ENCODE measurements at places on chromosomes 16 and 17.
A peak's percentile ranks its signal among the peaks of the same experiment; 100 is the strongest.

- DNase-seq, result no peak
Observed at GRCh38 chr17:57994436-57994835, 6.4 kb upstream of the VEZF1 start.

DNA sequence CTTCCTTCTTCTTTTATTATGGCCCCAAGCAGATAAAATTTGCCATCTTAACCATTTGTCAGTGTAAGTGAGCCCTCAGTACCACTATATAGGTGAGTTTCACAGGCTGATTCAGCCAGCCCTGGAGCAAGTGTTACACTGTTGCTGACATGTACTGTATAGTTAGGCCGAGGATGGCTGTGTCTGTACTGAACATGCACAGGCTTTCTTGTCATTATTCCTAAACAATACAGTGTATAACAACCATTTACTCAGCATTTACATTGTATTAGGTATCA is 53.7 kb downstream of the AMFR start:
- DNase-seq, result no peak

GRCh38 chr16:50828164-50828702 is 86.3 kb downstream of the CYLD start:
- no peak for DNase-seq

DNA sequence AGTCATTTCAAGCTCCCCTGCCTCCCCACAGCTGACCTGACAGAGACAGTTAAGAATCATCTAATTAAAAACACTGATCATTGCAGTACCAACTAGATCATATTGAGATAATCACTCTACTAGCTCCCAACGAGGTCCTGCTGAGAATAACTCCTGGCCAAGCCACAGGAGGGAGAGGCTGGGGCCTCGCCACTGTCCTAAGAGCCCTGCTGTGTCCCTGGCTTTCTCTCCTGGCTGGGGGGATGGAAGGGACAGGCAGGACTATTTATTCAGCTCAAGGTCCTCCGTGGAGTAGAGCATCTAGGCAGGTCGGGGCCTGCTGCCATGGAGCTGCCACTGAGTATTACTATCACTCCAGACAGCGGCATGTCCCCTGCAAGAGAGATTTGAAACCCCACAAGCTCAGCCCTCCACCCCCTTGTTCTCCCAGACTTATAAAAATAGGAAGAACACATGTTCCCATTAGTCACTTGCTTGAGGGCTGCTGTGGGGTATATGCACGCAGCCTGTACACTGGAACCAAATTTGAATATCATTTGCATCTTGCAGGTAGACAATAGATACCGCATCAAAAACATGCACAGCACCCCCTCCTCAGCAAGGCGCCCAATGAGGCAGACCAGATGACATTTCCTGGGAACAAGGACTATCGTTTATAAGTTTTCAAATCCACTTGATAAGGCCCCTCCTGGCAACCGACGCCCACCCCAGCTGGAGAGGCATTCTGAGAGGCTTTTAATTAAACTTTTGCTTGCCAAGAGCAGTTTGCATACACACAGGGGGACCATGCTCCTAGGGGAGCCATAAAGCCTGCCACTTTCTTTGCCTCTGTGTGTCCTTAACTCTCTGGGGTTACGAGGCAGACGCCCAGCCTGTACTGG is 385.2 kb upstream of the ZFHX3 start:
- DNase-seq, result no peak

DNA sequence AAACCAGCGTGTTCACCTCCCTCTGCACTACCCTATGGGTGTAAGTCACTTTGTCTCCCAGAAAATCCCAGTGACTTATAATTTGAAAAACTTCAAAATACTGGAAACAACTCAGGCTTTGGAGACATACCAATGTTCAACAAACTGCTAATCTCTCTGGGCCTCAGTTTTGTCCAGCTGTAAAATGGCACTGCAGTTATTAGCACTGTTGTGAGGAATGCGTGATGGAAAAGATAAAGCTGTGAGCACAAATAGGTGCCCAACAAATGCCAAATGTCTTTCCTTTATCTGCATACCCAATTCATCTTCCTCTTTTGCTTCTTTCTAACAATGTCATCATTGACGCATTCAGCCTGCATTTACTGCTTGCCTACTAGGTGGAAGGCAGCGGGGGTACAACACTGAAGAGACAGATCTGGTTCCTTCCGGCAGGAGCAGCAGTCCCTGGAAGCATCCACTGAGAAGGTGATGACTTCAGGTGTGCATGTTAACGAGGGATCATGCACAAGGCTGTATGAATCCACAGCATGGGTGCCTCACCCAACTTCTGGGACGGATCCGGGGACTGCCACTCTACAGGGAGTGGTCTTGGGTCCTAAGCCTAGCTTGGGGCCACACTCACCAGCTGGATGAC is 63.4 kb downstream of the CYTH1 start:
- DNase-seq, result no peak

- peak; percentile 66 for DNase-seq
Observed at GRCh38 chr17:73396431-73397277, 84.9 kb upstream of the CDC42EP4 start.

DNA sequence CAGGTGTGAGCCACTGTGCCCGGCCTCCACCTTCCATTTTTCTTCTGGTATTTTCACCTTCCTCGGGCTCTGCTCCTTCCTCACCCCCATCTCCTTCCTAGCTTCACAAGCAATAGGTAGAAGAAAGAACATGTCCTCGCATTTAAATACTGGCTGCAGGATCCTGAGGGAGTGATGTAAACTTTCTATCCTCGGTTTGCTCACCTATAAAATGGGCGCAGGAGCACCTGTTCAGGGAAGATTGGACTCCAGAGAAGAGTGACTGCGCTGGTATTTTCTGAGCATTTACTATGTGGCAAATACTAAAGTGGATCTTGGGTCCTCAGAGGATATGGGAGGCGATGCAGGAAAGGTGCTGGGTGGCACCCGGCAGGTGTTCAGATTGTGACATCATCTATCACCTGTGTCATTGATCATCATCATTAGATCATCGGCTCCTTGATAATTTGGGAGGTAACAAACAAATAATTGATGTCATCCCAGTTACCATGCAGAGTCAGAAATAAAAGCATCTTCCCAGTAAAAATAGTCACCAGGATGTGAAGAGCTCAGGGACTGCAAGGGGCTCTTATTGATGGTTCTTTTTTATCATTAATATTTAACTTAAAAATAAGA is 72.8 kb downstream of the FOXL1 start:
- DNase-seq, result no peak

- no peak for DNase-seq
Observed at GRCh38 chr17:60089096-60089806, 10.5 kb upstream of the HEATR6 start.

GRCh38 chr17:50275279-50275678 is 1.0 kb downstream of the TMEM92 start:
- DNase-seq, result no peak

GRCh38 chr16:72404299-72404698 is 232.3 kb upstream of the PMFBP1 start:
- peak; percentile 14 for DNase-seq

GRCh38 chr16:20871941-20872815 is 28.0 kb downstream of the DCUN1D3 start:
- DNase-seq, result no peak

GRCh38 chr17:16987066-16987829 is 15.3 kb upstream of the TNFRSF13B start:
- DNase-seq, result no peak

DNA sequence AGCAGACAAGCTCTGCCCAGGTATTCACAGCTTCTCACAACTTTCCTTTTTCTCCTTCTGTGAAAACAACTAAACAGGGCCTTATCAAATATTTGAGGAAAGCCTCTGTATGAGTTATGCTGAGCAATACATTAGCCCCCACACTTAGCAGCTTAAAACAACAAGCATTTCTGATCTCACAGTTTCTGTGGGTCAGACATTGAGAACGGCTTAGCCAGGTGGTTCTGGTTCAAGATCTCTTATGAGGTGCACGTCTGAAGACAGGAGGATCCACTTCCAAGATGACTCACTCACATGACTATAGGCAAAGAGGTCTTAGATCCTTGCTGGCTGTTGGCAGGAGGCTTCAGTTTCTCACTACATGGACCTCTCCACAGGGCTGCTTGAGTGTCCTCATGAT is 181.4 kb upstream of the WSCD1 start:
- no peak for DNase-seq

DNA sequence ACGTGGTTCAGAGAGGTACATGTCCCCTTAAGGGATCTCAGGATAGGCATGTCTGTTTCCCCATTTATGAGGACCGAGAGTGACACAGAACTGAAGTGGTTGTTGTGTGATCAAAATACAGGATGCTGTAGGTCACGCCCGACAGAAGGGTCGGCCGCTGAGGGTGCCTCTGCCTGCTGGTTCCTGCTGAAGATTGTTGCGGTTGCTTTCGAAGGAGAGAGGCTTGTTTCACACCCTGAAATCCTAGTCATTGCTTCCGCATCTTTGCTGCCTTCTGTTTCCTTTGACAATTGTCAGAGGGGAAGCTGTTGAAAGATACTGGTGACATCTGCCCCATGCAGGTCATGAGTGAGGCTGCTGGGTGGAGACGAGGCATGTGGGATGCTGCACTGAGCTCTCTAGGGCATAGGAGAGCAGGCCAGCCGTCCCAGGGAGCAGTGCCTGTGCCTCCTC is 3.8 kb upstream of the NAT9 start:
- DNase-seq, result no peak

- DNase-seq, result no peak
Observed at GRCh38 chr17:8103549-8103948, 14.8 kb downstream of the ALOXE3 start.
